NCI-H524 (cell line): ENCODE measurements at places on chromosomes 1 and 21.
A peak's percentile ranks its signal among the peaks of the same experiment; 100 is the strongest.

DNA sequence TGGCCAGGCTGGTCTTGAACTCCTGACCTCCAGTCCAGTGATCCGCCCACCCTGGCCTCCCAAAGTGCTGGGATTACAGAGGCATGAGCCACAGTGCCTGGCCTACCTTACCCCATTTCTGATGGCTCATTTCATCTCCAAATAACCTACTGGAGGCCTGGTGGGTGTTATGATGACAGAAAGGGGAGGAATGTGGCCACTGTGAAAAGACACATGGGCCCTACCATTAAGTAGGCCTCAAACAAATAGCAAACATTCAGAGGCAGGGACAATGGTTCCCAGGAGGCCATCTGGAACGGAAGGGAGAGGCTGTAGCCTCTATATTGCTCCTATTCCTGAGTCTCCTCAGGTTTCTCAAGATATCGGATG, 932 bp upstream of the FCRLA start:
- DNase-seq: no peak

- no peak for DNase-seq
Measured at GRCh38 chr1:200838676-200839445, 33.9 kb upstream of the GPR25 start.

DNA sequence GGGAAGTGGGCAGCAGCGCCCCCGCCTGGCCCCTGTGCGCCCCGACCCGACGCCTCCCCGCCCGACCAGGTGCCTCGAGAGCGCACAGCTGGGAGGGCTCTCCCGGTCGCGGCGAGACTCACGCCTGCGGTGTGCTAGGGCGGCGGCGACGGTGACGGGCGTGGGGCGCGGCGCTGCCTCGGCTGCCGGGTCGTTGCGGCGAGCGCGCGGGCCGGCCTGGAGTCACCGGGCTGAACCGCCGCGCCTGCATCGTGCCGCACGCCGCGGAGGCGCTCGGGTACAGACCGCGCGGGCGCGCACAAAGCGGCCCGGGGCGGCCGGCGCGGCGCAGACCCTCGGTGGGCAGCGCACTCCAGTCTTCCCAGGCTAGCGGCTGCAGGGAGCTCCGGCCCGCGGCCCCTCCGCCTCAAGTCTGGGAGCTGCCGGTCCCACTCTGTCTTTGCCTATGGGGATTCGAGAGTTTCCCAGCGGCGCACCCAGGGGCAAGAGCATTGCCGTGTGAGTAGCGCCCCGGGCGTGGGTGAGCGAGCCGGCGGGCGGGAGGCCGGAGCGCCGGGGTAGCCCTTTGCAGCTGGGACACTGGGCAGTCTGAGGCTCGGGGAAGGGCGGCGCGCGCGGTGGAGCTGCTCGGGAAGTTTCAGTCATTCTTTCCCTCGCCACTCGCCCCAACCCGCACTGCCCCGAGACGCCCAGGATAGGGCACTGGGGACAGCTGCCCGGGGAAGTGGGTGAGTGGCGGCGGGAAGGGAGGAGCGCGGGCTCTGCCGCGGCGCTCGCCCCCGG, at the start of gene SLC35F3:
SLC35F3 (plus strand) TSS at position 44 of the 783 bp plus-strand sequence.
- DNase-seq: peak; percentile 33

DNA sequence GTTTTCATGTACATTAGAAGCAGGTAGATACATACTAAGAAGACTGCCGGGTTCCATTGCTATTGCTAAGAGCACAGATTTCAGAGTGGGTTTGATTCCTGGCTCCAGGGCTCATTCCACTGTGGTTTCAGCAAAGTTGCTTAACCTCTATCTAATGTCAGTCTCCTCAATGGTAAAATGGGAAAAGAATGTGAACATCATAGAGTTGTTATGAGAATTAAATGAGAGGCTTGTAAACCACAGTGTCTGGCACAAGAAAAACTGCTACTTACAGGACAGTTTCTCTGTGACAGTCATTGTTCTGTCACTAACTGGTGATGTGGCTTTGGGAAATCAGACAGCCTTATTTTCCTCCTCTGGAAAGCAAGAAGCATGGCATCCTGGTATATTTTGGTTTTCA, 10.7 kb upstream of the PLXNA2 start:
- DNase-seq: no peak

DNA sequence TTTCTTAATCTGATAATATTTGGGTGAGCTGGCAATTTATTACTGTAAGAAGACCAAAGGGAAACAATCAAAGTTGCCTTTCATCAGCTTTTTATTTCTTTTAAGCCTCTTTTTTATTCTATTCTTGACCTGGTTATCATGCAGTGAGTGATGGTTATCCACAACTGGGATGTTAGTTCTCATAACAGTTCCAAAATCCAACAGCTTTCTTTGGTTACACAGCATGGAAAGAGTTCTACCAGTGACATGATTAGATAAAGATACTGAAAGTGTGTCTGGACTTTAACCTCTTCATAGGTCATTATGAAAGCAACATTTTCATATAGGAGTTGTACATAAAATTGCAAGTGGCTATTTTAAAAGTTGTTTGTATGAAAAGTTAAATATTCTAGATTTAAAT, 163.0 kb downstream of the SYT2 start:
- no peak for DNase-seq

- DNase-seq: no peak
Measured at GRCh38 chr1:1619917-1620361, 4.6 kb downstream of the MIB2 start.

GRCh38 chr1:115239426-115239825, 98.6 kb downstream of the NGF start:
- DNase-seq: no peak

DNA sequence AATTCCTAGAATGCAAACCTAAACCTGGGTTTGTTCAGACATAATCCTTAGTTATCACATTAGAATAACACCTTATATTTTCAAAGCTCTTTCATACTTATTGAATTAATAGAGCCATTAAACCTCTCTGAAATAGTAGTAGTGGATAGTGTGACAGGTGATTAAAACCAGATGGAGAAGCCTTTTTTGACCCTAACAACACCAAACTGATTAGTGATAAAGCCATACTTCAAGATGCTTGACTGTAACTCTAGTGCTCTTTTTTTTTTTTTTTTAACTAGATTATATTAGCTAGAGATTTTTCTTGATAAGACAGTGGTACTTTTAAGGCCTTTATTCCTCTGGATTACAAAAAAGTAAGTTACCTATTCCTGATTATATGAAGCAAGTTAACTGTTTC, 190.1 kb downstream of the ST6GALNAC3 start:
- DNase-seq: peak; percentile 76

- no peak for DNase-seq
Measured at GRCh38 chr1:196105901-196106300, 502.3 kb downstream of the KCNT2 start.

- DNase-seq: no peak
Measured at GRCh38 chr21:38937286-38937790, 131.6 kb downstream of the ETS2 start.

GRCh38 chr1:27868932-27869718, 3.2 kb upstream of the THEMIS2 start:
- no peak for DNase-seq

- DNase-seq: peak; percentile 7
Measured at GRCh38 chr1:85479491-85479890, 14.5 kb upstream of the DDAH1 start.

DNA sequence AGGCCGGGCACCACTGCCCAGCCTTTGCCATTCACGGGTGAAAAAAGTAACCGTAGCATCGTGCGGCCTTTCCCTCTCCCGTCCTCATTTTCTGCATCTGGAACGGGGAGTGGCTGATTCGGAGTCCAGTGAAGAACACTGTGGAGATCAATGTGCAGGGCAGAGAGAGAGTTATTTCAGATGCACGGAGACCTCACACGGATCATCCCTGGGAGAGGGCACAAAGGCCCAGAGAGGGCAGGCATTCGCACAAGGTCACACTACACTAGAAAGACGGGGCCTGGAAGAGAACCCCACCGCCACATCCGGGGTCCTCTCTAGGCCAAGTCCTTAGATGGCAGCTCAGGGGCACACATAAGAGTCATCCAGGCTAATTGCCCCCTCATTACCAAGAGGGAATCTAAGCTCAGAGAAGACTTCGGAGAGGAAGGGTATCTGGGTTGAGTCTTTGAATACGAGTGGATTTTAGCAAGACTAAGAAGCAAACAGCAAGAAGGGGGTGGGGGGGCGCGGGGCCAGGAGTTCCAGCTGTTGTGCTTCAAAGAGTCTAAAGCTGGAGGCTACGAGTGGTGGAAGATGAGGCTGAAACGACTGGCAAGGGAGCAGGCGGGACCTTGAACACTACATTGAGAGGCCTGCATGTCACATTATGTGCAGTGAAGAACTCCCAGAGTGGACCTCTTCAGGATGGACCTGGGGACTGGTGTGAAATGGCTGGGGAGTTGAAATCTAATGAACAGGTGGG, 857 bp downstream of the GPX7 start:
- no peak for DNase-seq

- no peak for DNase-seq
Measured at GRCh38 chr21:33289199-33289819, 23.1 kb downstream of the IL10RB start.

GRCh38 chr1:27915082-27915575, 19.7 kb upstream of the SMPDL3B start:
- DNase-seq: no peak

DNA sequence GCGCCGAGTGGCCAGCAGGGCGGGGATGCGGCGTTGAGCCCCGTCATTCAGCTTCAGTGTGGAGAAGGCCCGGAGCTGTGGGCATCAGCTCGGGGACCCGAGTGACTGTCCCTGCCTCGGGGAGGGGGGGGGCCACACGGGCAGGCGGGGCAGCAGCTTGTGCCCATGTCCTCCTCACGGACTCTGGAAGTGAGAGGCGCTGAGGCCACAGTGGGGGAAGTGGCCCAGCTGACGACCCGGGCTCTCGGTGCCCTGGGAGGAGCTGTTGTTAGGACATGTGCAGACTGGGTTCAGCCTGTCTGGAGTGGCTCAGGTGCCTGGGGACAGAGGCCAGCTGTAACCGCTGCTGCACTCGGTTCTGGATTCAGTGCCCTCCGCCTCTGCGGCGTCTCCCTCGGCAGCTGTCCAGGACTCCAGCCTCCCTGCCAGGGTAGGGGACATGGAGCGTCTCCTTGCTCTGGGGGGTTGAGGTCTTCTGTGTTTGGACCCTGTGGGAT, 71.1 kb downstream of the SKI start:
- DNase-seq: no peak

GRCh38 chr1:22024485-22025367, 23.3 kb downstream of the CELA3A start:
- DNase-seq: peak; percentile 88

DNA sequence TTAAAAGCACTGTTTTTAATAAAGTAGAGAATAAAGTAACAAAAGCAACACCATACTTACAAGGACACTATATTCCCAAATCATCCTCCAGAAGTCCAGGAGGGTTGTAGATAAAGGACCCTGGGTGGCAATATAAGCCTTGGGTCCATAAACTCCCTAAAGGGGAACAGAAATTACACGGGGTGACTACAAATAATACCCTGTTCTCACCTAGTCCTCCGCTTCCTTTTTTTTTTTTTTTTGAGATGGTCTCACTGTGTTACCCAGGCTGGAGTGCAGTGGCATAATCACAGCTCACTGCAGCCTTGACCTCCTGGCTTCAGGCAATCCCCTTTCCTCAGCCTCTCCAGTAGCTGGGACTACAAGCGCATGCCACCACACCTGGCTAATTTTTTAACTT, 13.1 kb downstream of the PTPN22 start:
- no peak for DNase-seq

- no peak for DNase-seq
Measured at GRCh38 chr1:12305377-12305776, 75.5 kb downstream of the VPS13D start.

- DNase-seq: peak; percentile 13
Measured at GRCh38 chr21:41612674-41613532, 104.9 kb upstream of the TMPRSS2 start.

GRCh38 chr1:198318085-198318484, 161.3 kb downstream of the NEK7 start:
- DNase-seq: no peak

- no peak for DNase-seq
Measured at GRCh38 chr1:165853528-165854075, 26.2 kb downstream of the UCK2 start.

GRCh38 chr1:6770751-6771440, 14.4 kb upstream of the CAMTA1 start:
- no peak for DNase-seq

GRCh38 chr1:71638081-71638766, 557.4 kb upstream of the ZRANB2 start:
- no peak for DNase-seq

DNA sequence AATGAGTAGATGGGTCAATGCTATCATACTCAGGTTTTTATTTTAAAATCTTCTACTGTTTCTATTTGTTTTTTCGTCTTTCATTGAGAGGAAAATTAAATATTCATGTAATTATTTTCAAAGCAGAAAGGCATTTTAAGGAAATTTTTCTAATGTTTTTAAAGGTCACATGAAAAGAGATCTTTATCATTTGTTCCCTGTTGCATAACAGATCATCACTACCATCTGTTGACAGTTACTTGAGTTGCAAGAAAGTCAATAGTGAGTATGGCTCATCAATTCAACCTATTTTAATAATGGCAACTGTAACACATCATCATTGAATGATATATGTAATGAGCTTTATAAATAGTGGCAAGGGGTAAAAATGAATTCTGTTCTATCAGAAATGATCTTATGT, 369.7 kb downstream of the DPYD start:
- no peak for DNase-seq

DNA sequence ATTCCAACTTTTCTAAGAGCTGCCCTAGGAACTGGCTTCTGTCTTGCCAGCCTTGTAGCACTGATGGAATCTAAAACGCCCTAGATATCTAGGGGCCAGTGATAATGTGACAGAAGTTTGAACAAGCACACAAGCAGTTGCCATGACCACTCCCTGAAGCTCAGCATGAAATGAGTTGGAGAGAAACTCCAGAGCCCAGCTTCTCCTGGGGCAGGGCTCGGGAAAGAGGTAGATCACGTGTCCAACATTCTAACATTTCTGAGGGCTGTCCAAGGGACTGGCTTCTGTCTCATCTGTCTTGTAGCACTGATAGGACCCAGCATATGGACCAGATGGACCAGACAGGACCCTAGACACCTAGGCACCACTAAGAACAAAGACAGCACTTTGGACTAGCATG, 37.9 kb downstream of the OMA1 start:
- no peak for DNase-seq

- DNase-seq: peak; percentile 5
Measured at GRCh38 chr1:43238085-43238484, 31.7 kb upstream of the TMEM125 start.

DNA sequence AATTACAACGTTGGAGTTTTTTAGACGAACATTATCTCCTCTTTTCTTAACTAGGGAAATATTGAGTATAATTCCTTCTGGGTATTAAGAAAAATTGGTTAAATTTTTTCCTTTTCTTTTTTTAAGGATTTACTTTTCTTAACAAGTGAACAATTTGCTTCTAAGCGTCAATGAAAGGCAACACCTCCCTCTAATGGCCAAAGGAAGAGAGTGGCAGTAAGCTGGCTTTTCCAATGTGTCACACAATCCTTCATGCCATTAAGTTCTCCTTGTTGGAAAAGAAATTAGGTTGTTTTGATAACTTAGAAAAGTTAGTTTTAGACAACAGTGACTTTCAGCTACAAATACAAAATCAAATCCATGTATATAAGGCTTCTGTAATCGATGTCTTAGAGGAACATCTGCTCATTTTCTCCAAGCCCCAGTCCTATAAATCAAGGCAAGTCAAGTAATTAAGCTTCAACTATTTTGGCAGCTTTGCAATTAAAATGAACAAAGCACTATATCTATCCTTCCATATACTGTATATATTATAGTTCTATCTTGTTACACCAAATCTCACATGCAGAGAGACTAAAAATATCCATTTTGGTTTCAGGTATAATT, 62.8 kb downstream of the EDEM3 start:
- no peak for DNase-seq

GRCh38 chr1:33152685-33153432, 29.0 kb downstream of the TRIM62 start:
- peak; percentile 99 for DNase-seq
